ENCODE measurements at places on chromosomes 11 and 22.

- no peak overlapping the region for H3K27ac ChIP-seq
- H3K36me3 ChIP-seq, result no peaks in the 10 kb centered on the region
- no peaks in the 10 kb centered on the region for H3K4me1 ChIP-seq
- no peak overlapping the region for H3K4me3 ChIP-seq
Measured at GRCh38 chr11:99614352-99614751, 593.6 kb downstream of the CNTN5 start.

- H3K36me3 ChIP-seq, result no peaks in the 10 kb centered on the region
- H3K27ac ChIP-seq, result peak within 1 kb of the TSS; percentile 42
- peaks cover 41% of the 10 kb centered on the region for H3K4me1 ChIP-seq
- H3K27me3 ChIP-seq, result no peaks in the 10 kb centered on the region
- DNase-seq, result peak; percentile 92
Measured at GRCh38 chr22:50474710-50475651, at the start of gene SBF1. TSS of gene SBF1 (minus strand) at chr22:50475035. CDS start at chr22:50474840, 195 bp downstream.

- no peak for DNase-seq
- H3K36me3 ChIP-seq, result no peaks in the 10 kb centered on the region
- no peaks in the 10 kb centered on the region for H3K27me3 ChIP-seq
- H3K4me3 ChIP-seq, result no peak overlapping the region
Measured at GRCh38 chr11:88104408-88104807, 70.8 kb downstream of the RAB38 start.

- no peak for DNase-seq
- H3K4me3 ChIP-seq, result no peak overlapping the region
- H3K36me3 ChIP-seq, result no peaks in the 10 kb centered on the region
- H3K27me3 ChIP-seq, result no peaks in the 10 kb centered on the region
- H3K27ac ChIP-seq, result no peak overlapping the region
- peaks cover 4% of the 10 kb centered on the region for H3K4me1 ChIP-seq
Measured at GRCh38 chr11:66465373-66466224, 1.1 kb upstream of the PELI3 start.

- no peak overlapping the region for H3K27ac ChIP-seq
- no peaks in the 10 kb centered on the region for H3K36me3 ChIP-seq
Measured at GRCh38 chr11:86578727-86579405, 93.5 kb downstream of the ME3 start.

GRCh38 chr11:64146036-64146955 lies 19.6 kb downstream of the MACROD1 start:
- H3K36me3 ChIP-seq, result no peaks in the 10 kb centered on the region
- H3K27ac ChIP-seq, result no peak overlapping the region
- no peak overlapping the region for H3K4me3 ChIP-seq
- H3K27me3 ChIP-seq, result no peaks in the 10 kb centered on the region
- DNase-seq, result peak; percentile 72
- peaks cover 17% of the 10 kb centered on the region for H3K4me1 ChIP-seq

GRCh38 chr11:8149726-8150125 lies 19.1 kb downstream of the RIC3 start:
- DNase-seq, result no peak
- no peaks in the 10 kb centered on the region for H3K4me1 ChIP-seq
- no peaks in the 10 kb centered on the region for H3K36me3 ChIP-seq
- no peak overlapping the region for H3K27ac ChIP-seq
- H3K4me3 ChIP-seq, result no peak overlapping the region

GRCh38 chr11:81647374-81647773 lies 1086.3 kb downstream of the FAM181B start:
- no peak overlapping the region for H3K27ac ChIP-seq
- no peaks in the 10 kb centered on the region for H3K36me3 ChIP-seq
- no peak overlapping the region for H3K4me3 ChIP-seq
- H3K27me3 ChIP-seq, result no peaks in the 10 kb centered on the region

- peak overlapping the region; percentile 80 for H3K27ac ChIP-seq
- no peak for DNase-seq
- H3K4me1 ChIP-seq, result peaks cover 73% of the 10 kb centered on the region
- H3K4me3 ChIP-seq, result no peak overlapping the region
- H3K27me3 ChIP-seq, result no peaks in the 10 kb centered on the region
- H3K36me3 ChIP-seq, result no peaks in the 10 kb centered on the region
Measured at GRCh38 chr22:25134451-25134850, 65.2 kb upstream of the CRYBB3 start.

DNA sequence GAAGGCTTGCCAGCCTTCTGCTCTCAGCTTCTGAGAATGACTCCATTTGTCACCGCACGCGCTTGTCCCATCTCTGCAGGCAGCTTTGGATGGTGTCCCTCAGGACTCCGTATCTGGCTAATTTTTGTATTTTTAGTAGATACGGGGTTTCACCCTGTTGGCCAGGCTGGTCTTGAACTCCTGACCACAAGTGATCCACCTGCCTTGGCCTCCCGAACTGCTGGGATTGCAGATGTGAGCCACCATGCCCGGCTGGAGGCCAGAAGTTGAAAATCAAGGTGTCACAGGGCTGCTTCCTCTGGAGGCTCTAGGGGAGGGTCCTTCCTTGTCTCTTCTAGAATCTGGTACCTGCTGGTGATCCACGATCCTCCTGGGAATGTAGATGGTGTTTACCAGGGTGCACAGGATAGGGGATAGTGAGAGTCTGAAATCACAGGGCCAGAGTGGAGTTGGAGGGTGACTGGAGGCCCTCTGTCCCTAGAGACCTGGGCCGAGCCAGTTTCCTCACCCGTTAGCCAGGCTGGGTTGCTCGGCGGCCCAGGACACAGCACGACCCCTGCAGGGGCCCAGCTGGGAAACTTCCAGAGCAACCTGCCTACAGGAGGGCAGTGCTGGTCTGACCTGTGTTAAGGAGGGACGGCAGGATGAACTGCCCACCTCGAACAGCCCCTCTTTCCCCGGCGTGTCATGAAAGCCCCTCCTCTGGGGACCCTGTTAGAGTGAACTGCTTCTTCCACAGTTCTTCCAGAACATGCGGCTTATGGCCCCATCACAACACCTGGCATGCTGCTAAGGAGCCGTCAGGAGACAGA lies 48.9 kb upstream of the SHANK2 start:
- H3K27me3 ChIP-seq, result no peaks in the 10 kb centered on the region
- no peaks in the 10 kb centered on the region for H3K36me3 ChIP-seq
- DNase-seq, result peak; percentile 12
- no peak overlapping the region for H3K27ac ChIP-seq

GRCh38 chr11:128708660-128709059 lies 14.8 kb downstream of the FLI1 start:
- no peak overlapping the region for H3K27ac ChIP-seq
- H3K4me1 ChIP-seq, result peaks cover 5% of the 10 kb centered on the region
- DNase-seq, result no peak
- H3K36me3 ChIP-seq, result no peaks in the 10 kb centered on the region

DNA sequence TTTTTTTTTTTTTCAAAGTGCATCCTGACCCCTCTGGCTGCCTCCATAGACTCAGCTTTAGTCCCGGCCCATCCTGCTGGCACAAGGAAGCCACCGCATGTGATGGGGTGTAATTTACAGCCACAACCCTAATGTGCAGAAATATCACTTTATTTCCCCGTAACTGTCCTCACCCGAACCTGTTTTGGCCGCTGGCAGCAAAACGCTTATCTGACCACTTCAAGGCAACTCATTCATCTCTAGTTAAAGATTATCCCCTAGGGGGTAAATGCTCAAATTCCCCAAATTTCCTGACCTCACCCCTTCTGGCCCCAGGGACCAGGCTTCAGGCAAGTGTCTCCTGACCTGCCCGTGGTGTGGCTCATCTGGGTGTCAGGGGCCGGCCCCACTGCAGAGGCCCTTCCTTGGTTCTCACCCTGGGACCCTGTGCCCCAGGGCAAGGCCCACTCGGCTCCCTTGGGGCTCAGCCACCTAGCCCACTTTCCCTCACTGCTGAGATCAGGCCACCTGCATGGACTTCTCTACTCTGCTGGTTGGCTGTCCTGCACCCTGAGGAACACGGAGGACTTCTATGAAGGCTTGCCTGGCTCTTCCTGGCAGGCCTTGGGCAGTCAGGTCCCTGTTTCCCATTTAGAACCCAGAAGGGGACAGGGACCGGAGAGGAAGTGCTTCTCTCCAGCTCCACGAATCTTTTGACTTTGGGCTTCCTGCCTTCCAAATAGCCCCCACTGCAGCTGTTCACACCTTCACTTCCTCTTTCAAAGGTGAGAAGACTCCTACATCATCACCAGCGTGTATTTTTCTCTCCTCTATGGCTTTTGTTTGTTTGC lies 53.3 kb downstream of the WNT11 start:
- H3K4me3 ChIP-seq, result no peak overlapping the region
- H3K36me3 ChIP-seq, result no peaks in the 10 kb centered on the region
- no peaks in the 10 kb centered on the region for H3K4me1 ChIP-seq
- no peak for DNase-seq
- H3K27ac ChIP-seq, result no peak overlapping the region
- H3K27me3 ChIP-seq, result no peaks in the 10 kb centered on the region

GRCh38 chr11:21109341-21109740 lies 440.0 kb downstream of the NELL1 start:
- no peaks in the 10 kb centered on the region for H3K27me3 ChIP-seq
- no peak overlapping the region for H3K27ac ChIP-seq
- no peak for DNase-seq
- H3K36me3 ChIP-seq, result no peaks in the 10 kb centered on the region
- H3K4me3 ChIP-seq, result no peak overlapping the region

GRCh38 chr11:1372660-1373059 lies 17.1 kb upstream of the BRSK2 start:
- H3K27ac ChIP-seq, result no peak overlapping the region
- no peak for DNase-seq
- no peaks in the 10 kb centered on the region for H3K4me1 ChIP-seq
- H3K36me3 ChIP-seq, result no peaks in the 10 kb centered on the region
- no peak overlapping the region for H3K4me3 ChIP-seq
- H3K27me3 ChIP-seq, result peaks cover 2% of the 10 kb centered on the region

DNA sequence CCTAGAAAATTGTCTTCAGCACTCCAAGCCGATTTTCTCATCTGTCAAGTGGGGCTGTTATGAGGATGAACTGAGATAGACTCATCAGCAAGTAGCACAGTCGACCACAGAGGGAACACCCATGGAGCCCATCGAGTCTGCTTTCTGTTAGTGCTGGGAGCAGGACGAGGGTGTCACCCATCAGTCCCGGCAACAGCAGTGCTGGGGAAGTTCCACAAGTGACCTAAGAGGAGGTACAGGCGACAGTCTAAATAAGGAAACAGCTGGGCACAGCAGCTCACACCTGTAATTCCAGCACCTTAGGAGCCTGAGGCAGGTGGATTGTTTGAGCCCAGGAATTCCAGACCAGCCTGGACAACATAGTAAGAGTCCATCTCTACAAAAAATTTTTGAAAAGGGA lies 9.7 kb downstream of the RTL6 start:
- no peaks in the 10 kb centered on the region for H3K27me3 ChIP-seq
- H3K4me3 ChIP-seq, result no peak overlapping the region
- H3K36me3 ChIP-seq, result no peaks in the 10 kb centered on the region
- DNase-seq, result no peak
- H3K4me1 ChIP-seq, result no peaks in the 10 kb centered on the region
- H3K27ac ChIP-seq, result no peak overlapping the region

DNA sequence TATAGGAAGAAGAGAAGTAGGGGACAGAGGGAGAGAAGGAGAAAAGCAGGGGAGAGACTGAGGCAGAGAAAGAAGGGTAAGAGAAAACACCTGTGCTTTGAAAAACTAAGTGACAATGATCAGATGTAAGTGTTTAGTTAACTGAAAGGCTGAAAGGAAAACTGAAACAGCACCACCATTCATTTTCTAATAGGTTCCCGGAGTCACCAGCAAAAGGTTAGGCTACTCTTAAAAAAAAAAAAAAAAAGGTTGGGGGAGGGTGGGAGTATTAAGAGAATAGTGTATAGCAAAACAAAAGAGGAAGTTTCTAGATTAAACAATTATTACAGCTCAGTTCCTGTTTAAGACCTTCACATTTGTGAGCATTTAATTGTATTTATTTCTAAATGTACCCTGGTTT lies 113.8 kb downstream of the CADM1 start:
- no peaks in the 10 kb centered on the region for H3K4me1 ChIP-seq
- H3K36me3 ChIP-seq, result no peaks in the 10 kb centered on the region
- no peaks in the 10 kb centered on the region for H3K27me3 ChIP-seq
- DNase-seq, result no peak
- no peak overlapping the region for H3K27ac ChIP-seq

DNA sequence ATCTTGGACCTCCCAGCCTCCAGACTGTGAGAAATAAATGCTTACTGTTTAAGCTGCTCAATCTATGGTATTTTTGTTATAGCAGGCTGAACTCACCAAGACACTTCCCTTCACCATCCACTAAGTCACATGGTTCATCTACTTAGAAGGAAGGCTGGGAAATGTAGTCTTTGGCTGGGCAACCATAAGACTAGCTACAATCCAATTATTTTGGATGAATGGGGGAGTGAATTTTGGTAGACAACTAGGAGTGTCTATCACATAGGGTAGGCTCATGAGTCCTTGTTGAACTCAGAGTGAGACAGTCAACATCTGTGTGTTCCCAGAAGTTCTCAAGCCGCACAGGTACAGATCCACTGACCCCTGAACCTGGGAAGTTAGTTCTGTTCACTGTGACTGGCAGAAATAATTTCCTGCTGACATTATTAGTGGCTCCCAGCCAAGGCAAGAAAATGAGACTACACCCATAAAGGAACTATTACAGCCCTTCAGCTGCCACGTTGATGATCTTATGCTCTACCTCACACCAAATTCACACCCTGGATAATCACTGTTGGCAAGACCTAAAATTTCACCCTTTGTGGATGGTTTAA lies 3.1 kb upstream of the SLC35C1 start:
- no peak overlapping the region for H3K4me3 ChIP-seq
- no peak for DNase-seq
- H3K36me3 ChIP-seq, result no peaks in the 10 kb centered on the region
- H3K27ac ChIP-seq, result peak overlapping the region; percentile 57

DNA sequence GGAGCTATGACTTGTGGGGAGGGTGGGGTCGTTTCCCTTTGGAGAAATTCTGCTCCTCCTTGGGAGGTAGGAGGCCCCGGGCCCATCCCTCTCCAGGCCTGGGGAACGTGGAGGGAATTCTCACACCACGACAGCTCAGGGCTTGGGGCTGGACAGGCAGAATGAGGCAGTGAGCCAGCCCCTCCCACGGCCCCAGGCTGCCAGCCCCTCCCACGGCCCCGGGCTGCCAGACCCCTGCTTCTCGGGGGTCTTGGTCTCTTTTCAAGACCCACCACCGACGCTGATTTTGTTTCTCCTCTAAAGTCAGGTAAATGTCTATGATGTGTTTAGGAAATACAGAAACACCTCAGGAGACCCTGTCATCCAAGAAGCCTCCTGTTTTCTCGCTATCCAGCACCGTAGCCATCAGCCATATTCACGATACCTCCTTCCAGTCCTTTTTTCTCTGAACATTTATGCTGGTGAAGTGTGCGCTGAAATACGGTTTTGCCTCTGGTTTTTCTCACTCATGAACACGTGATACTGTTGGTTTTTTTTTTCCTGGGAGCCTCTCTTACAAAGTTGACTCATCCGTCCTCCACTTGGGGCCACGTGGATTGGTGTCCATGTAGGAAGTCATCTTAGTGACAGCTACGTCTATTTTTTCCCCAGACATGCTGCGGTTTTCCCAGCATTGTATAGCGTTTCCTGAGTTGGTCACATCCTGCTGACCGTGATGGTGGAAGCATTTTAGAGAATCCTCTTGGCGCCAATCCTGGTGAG lies 1219.6 kb downstream of the BRD1 start:
- H3K4me1 ChIP-seq, result no peaks in the 10 kb centered on the region
- no peak overlapping the region for H3K4me3 ChIP-seq
- no peaks in the 10 kb centered on the region for H3K27me3 ChIP-seq
- DNase-seq, result no peak

- H3K27ac ChIP-seq, result no peak overlapping the region
- DNase-seq, result peak; percentile 51
- H3K27me3 ChIP-seq, result no peaks in the 10 kb centered on the region
- no peaks in the 10 kb centered on the region for H3K36me3 ChIP-seq
Measured at GRCh38 chr11:1640076-1640946, 10.7 kb downstream of the KRTAP5-5 start.

All from liver (tissue), 10 donors.